ENCODE measurements at places on chromosomes 6 and 20.

DNA sequence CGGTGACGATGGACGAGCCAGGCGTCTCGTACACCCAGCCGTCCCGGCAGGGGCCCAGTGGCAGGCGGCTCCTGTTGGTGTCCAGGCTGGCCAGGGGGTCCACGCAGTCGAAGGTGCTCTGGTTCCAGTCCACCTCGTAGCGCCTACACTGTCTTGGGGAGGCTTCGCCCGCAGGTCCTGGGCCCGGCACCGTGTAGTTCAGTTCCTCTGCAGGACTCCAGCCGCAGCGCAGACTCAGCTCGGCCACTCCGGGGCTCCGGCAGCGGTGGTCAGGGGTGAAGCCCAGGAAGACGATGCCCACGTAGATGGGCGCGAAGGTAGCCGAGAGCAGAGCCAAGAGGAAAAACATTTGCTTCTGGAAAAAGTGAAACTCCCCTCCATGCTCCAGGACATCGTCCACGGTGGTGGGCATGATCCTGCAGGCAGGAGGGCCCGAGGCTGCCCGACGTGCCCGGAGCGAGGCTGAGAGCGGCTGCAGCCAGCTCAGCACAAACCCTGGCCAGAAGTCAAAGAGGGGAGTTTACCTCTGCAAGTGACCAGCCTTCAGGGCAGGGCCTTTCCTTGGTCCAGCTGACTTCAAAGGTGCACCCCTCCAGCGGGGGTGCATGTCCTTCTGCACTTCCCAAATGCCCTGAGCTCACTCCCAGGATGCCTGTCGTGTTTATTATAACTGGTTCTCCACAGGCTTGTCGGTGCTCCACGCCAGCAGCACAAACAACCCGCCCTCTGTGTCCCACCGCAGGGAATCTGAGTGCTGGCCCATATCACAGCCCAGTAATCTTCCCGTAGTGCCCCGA lies at the start of gene SLC22A2:
TSS of gene SLC22A2 (minus strand) at position 476 of the 797 bp plus-strand sequence. CDS start at position 412, 64 bp downstream.
- DNase-seq = no peak

DNA sequence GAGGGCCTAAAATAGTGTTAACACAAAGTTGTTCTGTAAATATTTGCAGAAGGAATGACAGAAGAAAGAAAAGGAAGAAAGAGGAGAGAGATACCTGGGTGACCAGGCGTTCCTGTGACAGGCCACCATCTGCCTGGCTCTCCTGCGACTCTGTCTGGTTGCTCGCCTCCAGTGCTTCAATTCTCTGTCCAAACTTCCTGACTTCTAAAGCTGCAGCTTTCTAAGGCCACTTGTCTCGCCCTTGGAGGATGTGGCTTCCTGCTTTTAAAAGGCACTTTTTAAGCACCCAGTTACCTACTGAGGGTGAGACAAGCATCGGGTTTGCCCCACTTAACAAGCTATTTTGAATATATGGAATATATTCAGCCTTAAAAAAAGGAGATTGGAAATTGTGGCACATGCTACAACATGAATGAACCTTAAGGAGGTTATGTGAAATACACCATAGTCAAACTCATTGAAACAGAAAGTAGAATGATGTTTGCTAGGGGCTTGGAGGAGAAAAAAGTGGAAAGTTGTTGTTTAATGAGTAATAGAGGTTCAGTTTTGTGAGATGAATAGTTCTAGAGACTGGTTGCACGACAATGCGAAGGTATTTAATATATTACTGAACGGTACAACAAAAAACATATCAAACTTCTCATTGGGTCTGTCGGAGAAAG lies 32.8 kb downstream of the VIP start:
- DNase-seq = no peak

- no peak for DNase-seq
These were observed 187.2 kb downstream of the FOXC1 start for GRCh38 chr6:1796706-1797529.

DNA sequence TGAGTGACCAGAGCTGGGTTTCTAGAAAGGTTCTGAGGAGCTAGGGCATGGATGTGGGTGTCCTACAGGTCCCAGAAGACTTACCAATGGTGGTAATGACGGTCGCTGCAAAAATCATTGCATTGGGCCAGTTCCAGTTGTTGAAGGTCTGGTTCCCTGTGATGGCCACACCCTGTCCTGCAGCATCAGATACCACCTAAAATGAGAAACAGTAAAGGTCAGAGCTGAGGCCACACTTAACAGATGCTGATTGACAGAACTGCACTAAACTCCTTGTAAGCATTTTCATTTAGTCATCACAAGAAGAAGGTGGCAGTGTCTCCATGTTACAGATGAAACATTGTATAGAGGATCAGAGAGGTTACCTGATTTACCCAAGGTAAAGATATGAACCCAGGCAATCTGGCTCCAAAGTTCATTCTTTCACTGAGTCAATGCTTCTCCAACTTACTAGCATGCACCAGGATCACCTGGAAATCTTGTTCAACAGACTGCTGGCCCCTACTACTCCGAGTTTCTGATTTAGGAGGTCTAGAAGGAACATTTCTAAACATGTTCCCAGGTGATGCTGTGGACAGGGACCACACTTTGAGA lies 33.4 kb downstream of the KCNK5 start:
- no peak for DNase-seq

GRCh38 chr6:127539272-127539671 lies 20.1 kb upstream of the MTCL3 start:
- DNase-seq = no peak

Measured in T-helper 1 cell (primary cell).